Activated CD4-positive, alpha-beta T cell treated with anti-CD3 and anti-CD28 coated beads, Interleukin-2, amount 50 U/mL, for 4 hours (primary cell): ENCODE measurements at places on chromosomes 3 and 15.

- DNase-seq = no peak
Observed at GRCh38 chr3:151452368-151452767, 8.5 kb downstream of the IGSF10 start.

DNA sequence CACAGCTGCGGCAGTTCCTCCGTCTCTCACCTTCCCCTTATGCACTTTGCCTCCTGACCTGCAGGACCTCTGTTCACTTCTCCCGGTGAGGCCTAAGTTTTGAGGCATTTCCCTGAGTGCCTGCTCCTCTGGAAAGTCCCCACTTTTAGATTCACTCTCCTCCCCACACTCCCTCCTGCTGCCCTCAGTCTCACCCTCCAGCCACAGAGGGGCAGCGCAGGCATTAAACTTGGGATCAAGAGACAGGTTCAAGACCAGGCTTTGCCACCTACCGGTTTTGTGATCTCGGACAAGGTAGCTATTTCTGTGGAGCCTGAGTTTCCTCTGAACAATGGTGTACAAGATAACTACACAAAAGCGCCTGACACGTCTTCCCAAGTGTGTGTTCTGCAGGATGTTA lies 19.4 kb downstream of the SLC6A11 start:
- DNase-seq = no peak

DNA sequence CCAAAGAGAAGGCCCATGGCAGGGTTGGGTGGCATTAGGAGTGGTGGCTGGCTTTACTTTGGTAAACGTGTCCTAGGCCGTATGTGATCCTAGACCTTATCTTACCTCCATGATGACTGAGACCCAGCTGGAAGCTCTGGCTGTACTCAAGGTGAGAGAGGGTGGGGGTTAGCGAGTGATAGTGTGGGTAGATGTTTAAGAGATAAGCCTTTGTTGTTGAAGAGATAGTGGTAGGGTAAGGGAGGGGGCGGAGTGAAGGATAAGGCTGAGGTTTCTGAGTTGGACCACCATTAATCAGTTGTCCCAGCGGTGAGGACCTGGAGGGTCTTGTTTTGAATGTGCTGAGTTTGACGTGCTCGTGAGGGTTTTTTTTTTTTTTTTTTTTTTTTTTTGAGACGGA lies 61.5 kb upstream of the ULK4 start:
- peak; percentile 8 for DNase-seq

DNA sequence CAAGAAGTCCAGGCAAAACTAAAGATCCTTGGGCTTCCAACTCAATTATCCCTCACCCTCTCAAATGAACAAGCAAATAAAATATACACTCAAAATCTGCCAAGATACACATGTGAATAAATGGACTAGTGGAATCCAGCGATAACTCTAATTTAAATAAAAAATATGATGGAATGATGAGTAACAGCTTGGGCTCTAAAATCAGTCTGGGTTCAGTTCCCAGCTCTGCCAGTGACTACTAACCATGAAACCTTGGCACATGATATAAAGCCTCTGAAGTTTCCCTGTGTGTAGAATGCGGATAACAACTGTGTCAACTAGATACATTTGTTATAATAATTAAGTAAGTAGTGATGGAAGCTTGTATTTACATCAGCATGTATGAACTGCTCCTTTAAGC lies 81.3 kb downstream of the CADPS start:
- DNase-seq = no peak

GRCh38 chr15:33113666-33114373 lies 80.7 kb downstream of the FMN1 start:
- DNase-seq = no peak

- no peak for DNase-seq
Observed at GRCh38 chr3:194265505-194265892, 85.6 kb downstream of the CPN2 start.

DNA sequence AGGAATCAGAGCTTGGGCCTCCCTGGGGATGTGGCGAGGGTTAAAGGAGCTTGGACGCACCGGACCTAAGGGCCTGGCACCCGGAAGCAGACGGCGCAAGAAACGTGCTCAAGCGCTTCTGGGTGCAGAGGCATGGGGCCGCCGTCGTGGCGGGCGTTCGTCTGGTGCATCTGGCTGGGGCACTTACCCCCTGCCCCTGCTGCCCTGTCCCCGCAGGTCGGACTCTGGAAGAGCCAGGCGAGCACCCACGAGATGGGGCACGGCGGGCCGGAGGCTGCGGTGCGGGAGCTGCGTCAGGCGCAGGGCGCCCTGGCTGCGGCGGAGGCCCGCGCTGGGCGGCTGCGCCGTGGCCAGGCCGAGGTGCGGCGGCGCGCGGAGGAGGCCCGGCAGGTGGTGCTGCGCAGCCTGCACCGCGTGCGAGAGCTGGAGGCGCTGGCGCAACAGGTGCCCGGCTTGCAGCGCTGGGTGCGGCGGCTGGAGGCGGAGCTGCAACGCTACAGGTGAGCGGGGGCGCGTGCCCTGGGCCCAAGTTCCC lies 2.5 kb downstream of the EFCC1 start:
- DNase-seq = peak; percentile 37

GRCh38 chr3:69386556-69387385 lies 883 bp upstream of the FRMD4B start:
- DNase-seq = no peak

- no peak for DNase-seq
Observed at GRCh38 chr3:79521221-79521848, 246.5 kb downstream of the ROBO1 start.

DNA sequence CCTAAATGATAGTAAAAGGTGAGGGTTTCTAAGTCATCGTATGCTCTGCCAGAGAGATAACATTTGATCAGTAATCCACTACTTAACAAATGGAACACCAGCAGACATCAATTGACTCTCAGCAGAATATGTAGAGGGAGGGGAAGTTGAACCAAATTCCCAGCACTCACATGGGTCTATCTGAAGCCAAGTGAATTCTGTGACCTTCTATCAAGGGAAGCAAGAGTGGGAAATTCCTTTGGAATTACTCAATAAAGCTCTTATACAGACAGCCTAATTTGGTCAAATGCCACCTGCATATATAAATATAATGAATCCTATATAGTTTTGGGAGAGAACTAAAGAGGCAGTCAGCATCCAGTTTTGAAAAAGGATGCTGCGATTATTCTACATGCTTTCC lies 15.8 kb upstream of the KCNMB2 start:
- no peak for DNase-seq

- no peak for DNase-seq
Observed at GRCh38 chr3:33949074-33949473, 150.6 kb downstream of the PDCD6IP start.

GRCh38 chr15:39581242-39581792 lies 438 bp downstream of the THBS1 start:
- DNase-seq = no peak

DNA sequence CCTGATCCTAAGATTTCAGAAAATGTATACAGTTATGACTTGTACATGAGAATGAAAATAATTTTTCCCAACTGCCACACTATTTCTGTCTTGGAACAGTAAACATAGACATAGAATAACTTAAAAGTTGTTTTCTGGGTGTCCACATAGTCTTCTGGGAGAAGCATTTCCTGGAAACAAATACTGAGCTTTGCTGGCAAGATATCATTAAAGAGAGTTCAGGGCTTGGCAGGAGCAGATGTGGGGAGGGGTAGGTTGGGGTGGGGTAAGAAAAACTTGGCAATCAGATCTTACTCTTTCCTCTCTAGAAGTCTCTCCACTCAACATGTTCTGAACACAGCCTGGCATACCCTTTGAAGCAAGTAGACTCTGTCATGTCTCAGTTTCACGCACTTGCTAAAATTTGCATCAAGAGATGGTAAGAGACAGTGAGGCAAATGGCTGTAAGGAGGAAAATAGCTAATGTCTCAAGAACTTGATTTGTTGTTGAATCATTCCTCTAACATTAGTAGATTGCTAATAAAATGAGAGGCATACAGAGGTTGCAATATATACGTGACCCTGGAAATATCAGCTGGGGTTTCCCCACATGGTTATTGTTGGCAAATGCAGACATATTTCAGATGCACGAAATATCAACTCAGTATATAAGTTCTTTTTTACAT lies 27.3 kb upstream of the ABI3BP start:
- DNase-seq = no peak

DNA sequence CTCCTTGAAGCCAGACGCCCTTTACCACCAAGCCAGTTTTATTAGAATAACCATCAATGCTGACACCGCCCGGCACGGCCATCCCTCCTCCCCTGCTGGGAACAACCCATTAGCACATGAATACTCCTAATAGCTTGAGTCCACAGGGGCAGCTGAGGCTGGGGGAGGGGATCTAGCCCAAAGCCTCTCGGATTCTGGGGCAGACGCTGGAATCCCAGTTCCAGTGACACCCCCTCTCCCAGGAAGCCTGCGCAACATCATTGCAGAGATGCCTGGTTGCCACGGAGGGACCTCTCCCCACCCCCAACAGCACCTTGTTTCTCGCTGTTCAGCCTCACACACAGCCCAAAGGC lies 1.2 kb upstream of the LINGO1 start:
- DNase-seq = no peak

- DNase-seq = no peak
Observed at GRCh38 chr3:38210141-38210757, 44.9 kb downstream of the OXSR1 start.

- no peak for DNase-seq
Observed at GRCh38 chr3:33729993-33730392, 11.9 kb upstream of the CLASP2 start.

DNA sequence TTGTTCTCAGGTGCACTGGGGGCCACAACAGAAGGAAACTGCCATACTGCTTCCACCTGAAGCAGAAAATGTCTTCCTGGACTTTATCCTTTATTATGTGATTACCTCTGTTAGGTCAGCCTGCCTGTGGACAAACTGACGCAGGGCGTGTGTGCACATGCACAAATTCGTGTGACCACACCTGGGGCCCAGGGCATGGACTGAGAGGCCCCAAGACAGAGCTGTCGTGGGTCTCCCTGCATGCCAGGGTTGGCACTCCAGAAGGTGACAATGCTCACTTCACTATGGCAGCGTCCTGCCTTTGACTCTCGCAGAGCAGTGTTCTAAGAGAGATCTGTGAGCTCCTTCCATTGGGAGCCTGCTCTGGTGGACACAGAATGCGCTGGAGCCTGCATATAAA lies 34.5 kb downstream of the CCDC12 start:
- DNase-seq = no peak

DNA sequence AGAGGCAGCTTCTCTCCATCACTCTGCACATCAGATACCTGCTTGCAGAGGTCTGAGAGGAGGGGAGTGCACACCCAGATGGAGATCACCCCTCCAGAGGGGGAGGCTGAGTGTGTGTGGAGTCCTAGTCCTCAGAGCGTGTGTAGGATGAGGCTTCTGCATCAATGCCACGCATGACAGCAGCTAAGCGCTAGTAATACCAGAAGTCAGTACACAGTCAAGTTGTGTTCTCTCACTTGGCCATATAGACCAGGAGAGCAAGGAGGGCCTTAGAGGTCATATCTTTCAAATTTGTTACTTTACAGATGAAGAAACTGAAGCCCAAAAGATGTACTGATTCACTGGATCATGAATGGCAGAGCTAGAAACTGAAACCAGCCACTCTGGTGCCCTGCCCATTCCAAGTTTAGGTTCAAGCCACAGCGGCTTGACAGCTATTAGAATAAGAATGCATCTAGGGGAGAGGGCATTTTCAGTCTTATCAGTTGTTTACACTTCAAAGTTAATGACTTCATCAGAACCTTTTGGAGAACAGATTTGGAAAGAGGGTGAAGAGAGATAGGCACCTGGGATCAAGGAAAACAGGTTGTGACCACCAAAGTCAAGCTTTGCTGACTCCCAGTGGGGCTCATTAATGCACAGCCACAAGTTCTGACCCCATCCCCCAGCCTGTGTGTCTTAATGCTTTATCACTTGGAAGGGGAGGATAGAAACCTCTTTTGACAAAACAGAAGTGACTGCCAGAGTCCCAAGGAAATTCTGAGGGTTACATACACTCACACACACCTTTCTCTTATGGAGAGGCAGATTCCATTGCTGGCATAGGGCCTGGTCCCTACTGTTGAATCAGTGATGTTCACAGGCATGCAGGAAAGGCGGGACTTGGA lies 310.3 kb downstream of the CHST2 start:
- DNase-seq = no peak

GRCh38 chr3:38549486-38549885 lies 53.3 kb downstream of the EXOG start:
- no peak for DNase-seq

DNA sequence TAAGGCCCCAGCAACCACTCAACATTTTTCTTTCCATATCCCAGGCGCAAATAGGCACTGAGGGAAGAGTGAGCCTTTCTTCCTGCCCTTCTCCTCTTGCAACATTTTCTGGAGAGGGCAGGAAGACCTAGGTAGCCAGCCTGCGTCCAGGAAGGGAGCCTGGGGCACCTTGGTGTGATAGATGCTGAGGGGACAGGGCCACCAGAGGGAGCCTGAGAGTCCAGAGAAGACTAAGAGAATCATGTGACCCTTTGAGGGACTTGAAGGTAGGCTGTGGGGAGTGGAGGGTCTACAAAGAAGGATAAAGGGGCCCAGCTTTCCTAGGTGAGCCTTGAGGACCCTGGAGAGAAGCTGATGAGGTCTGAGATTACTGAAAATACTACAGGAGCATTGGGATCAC lies 346.6 kb downstream of the CNTN6 start:
- DNase-seq = no peak

DNA sequence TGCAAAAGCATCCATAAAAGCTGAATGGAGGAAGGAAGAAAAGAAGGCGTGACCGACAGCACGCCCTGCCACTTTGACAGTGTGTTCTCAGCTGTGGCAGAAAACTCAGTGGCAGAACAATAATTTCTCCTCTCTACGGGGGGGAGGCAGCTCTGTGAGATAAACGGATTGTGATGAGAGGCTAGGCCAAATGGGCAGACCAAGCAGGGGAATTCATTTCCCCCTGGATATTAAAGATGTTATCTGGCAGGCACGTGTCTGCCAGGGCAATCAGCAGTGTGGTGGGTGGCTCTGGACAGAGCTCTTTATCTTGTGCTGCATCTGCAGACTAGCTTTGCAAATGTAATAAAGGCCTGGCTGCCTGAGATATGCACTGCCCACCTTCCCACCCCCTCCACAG lies 1.9 kb upstream of the RMDN3 start:
- DNase-seq = no peak

DNA sequence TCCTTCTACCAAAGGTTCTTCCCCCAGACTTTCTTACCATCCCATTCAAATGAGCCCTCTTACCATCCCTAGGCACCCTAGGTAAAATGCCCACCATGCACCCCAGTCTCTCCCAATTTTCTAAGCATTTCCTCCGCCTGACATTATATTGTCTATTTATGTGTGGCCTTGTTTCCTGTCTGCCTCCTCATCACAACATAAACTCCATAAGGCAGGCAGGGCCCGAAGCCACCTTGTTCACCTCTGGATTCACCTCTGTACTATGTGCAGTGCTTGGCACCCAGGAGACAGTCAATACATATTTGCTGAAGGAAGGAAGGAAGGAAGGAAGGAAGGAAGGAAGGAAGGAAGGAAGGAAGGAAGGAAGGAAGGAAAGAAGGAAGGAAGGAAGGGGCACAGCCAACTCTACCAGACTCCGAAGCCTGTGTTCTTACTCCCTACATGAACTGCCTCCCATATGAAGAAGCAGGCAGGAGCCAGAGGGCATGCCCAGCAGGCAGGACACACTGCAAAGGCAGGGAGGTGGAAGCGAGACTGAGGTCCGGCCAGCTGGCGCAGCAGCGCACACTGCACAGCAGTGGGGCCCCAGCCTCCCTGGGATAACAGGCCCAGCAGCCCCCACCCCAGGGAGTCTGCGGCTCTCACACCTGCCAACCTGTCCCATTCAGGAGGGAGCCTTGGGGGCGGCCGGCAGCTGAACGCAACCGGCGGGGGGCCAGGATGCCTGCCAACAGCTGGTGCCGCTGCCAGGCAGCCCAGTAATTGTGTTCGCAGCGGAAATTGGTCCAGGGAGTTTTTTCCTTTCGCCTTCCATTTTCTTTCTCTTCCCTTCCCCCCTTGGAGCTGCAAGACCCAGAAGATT lies 106.0 kb upstream of the LINGO1 start:
- DNase-seq = no peak

- DNase-seq = no peak
Observed at GRCh38 chr3:120025520-120025919, 68.7 kb downstream of the GSK3B start.
